ENCODE measurements at places on chromosomes 16 and 17. TPM values are rescaled to one million over a fixed set of nuclear protein-coding genes. Genes with fewer than 3 reads are reported as not detected.
A peak's percentile ranks its signal among the peaks of the same experiment; 100 is the strongest.

DNA sequence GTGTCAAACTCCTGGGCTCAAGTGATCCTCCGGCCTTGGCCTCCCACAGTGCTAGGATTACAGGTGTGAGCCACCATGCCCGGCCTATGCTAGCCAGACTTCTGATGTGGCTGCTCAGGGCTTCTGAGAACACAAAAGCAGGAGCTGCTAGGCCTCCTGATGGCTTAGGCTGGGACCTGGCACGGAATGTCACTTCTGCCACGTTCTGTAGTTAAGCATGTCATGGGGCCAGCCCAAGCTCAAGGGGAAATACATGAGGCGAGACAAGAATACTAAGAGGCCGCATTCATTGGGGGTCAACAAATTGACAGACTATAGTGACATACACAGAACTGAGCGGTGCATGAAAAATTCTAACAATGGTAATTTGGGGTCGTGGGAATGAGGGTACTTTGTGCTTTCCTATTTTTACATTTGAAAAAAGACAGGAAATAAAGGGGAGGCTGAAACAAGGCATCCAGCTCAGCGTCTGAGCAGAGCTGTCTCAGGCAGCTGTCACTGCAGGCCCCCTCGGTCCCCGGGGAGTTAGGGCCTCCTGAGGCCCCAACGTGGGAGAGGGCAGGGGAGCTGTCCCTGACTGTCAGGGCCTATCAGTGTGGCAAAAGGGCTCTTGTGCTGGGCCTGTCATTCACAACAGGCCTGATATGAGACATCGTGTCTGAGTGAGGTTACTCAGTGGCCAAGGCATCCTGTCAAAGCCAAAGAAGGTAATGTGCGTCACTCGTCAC lies 26.4 kb downstream of the CFAP20 start:
- peaks cover 3% of the 10 kb centered on the region for H3K4me1 ChIP-seq
- H3K27ac ChIP-seq = no peak overlapping the region
- no peaks in the 10 kb centered on the region for H3K27me3 ChIP-seq
- no peaks in the 10 kb centered on the region for H3K36me3 ChIP-seq

Gene OTOP3
- not detected for total RNA-seq

DNA sequence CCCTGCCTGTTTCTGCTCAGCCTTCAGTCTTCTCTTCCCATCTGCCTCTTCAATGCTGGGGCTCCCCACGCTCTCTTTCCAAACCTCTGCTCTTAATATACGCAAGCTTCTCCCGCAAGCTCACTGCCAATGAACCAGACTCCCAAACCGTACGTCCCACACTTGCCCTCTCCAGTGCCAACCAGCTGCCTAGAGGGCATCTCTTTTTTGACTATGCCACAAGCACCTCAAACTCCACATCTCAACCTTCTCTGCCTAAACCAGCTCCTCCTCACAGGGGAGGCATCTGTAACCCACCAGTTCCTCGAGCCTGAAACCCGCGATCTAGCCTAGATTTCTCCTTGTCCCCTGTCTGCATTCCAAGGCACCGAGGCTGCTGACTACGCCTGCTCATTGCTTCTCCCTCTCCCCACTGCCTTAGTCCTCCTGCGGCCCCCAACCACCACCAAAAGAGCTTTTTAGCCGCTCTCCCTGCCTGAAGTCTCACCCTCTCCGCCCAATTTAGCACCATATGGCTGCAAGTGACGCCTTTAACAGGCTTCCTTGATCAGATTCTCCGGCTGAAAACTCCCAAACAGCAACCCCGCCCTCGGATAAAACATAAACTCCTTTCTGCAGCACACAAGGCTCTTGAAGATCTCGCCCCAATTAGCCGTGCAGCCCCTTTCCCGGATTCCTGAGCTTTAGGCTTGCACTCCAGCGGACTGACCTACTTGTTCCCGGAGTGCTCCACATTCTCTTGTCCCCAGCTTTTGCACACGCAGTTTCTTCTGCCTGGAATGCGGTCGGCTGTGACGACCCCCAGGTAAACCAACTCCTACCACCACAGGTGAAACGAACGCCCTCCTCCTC lies 1.5 kb downstream of the GGA2 start:
- peak overlapping the region; percentile 90 for H3K27ac ChIP-seq
- H3K4me1 ChIP-seq = peaks cover 57% of the 10 kb centered on the region
- peaks cover 34% of the 10 kb centered on the region for H3K36me3 ChIP-seq
- H3K27me3 ChIP-seq = no peaks in the 10 kb centered on the region
- H3K4me3 ChIP-seq = peak overlapping the region; percentile 91
- no peak for DNase-seq

DNA sequence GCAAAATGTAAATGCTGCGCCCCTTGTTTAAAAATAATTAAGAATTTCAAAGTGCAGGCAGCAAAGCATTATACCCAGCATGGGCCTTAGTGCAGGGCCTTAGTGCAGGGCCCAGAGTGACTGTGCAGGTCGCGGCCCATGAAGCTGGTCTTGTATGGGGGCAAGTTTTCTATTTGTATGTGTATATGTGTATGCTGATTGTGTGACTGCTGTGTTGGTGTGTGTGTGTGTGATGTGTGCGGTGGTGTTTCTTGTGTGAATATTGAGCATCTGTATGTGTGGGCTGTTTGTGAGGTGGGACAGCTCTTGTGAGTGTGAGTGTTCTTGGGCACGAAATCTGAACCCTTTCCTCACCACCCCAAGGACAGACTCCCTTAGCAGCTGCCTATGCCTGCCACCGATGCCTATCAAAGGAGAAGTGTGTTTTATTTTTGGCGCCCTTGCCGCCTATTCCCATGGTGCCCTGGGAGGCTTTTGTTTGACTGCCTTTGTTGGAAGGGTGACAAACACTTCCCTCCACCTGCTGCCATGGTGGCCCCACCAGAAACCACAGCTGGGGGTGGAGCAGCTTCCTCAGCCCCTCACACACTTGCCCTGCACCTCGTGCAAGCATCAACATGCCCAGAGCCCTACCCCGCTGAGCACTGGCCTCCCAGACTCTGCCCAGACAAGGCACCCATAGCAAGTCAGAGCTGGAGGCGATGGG lies 18.0 kb downstream of the CCR7 start:
- H3K27ac ChIP-seq = peak overlapping the region; percentile 30
- DNase-seq = peak; percentile 59
- peaks cover 60% of the 10 kb centered on the region for H3K4me1 ChIP-seq
- peaks cover 24% of the 10 kb centered on the region for H3K36me3 ChIP-seq

DNA sequence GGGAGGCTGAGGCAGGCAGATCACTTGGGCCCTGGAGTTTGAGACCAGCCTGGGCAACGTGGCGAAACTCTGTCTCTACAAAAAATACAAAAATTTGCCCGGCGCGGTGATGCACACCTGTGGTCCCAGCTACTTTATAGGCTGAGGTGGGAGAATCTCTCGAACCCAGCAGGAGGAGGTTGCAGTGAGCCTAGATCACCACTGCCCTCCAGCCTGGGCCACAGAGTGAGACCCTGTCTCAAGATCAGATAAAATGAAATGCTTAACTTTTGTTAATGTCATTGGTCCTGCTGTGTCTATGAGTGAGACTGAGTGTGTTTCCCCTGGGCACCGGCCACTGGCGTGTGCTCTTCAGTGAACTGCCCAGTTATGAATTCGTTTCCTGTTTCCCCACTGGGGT lies 10.5 kb downstream of the FAM234A start:
- peaks cover 5% of the 10 kb centered on the region for H3K4me1 ChIP-seq
- no peaks in the 10 kb centered on the region for H3K27me3 ChIP-seq
- no peak overlapping the region for H3K27ac ChIP-seq
- no peaks in the 10 kb centered on the region for H3K36me3 ChIP-seq
- DNase-seq = no peak

Gene CHAD
- not detected for total RNA-seq

GRCh38 chr16:84360170-84360569 lies 8.2 kb upstream of the ATP2C2 start:
- peak; percentile 53 for DNase-seq
- peak overlapping the region; percentile 72 for H3K27ac ChIP-seq
- peaks cover 5% of the 10 kb centered on the region for H3K27me3 ChIP-seq
- H3K4me1 ChIP-seq = peaks cover 37% of the 10 kb centered on the region
- peak overlapping the region; percentile 17 for H3K4me3 ChIP-seq

DNA sequence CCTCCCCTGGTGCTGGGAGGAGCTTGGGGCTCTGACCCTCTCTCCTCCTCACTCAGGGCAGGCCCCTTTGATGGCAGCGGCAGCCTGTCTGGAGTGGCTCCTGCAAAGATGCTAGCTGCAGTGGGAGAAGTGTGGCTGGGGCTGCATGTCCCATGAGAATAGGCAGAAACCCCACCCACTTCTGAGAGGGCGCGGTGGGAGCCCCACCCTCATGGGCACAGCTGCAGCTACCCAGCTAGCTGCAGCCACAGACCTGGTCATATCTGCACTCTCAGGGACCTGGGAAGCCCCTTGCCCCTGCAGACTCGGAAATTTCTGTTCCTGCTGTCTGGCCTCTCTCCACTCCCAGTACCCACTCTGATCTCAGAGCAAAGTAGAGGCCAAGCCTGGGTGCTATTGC lies 72.2 kb upstream of the BRD7 start:
- no peaks in the 10 kb centered on the region for H3K4me1 ChIP-seq
- H3K27me3 ChIP-seq = peaks cover 6% of the 10 kb centered on the region
- no peak for DNase-seq
- no peak overlapping the region for H3K27ac ChIP-seq
- no peaks in the 10 kb centered on the region for H3K36me3 ChIP-seq
- H3K4me3 ChIP-seq = no peak overlapping the region

Gene HOXB3
- 3.8 TPM for total RNA-seq

GRCh38 chr16:57606847-57607501 lies 21.5 kb upstream of the ADGRG1 start:
- H3K4me3 ChIP-seq = no peak overlapping the region
- H3K4me1 ChIP-seq = peaks cover 68% of the 10 kb centered on the region
- peaks cover 3% of the 10 kb centered on the region for H3K36me3 ChIP-seq
- peaks cover 3% of the 10 kb centered on the region for H3K27me3 ChIP-seq

DNA sequence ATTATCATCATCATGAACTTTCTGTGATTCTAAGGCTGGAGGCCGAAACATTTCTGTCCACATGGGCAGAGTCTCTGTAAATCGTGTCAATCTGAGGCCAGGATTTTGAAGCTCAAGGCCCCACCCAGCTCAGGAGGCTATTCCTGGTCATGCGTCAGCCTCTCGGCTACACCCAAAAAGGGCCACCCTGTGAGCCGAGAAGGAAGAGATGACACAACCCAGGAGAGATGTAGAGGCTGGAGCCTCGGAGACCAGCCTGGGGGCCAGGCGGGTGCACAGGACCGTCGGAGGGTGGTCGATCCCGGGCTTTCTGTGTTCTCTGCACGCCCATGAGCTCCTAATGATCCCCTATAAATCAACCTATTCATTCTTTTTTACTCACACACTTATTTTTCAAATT lies 1.1 kb upstream of the CACNG1 start:
- H3K4me3 ChIP-seq = no peak overlapping the region
- no peaks in the 10 kb centered on the region for H3K4me1 ChIP-seq
- peaks cover 1% of the 10 kb centered on the region for H3K27me3 ChIP-seq

GRCh38 chr16:69410219-69410990 lies 14.0 kb upstream of the CYB5B start:
- no peak for DNase-seq
- H3K4me1 ChIP-seq = peaks cover 12% of the 10 kb centered on the region
- no peaks in the 10 kb centered on the region for H3K27me3 ChIP-seq
- H3K4me3 ChIP-seq = no peak overlapping the region
- H3K27ac ChIP-seq = no peak overlapping the region

GRCh38 chr17:7650509-7651096 lies at the start of gene ATP1B2:
TSS of gene ATP1B2 (plus strand) at chr17:7650926. CDS start at chr17:7651519, 593 bp downstream.
- peaks cover 12% of the 10 kb centered on the region for H3K4me1 ChIP-seq
- no peak within 1 kb of the TSS for H3K27ac ChIP-seq
- peak within 1 kb of the TSS; percentile 78 for H3K4me3 ChIP-seq
- DNase-seq = peak; percentile 62
- H3K36me3 ChIP-seq = no peaks in the 10 kb centered on the region

DNA sequence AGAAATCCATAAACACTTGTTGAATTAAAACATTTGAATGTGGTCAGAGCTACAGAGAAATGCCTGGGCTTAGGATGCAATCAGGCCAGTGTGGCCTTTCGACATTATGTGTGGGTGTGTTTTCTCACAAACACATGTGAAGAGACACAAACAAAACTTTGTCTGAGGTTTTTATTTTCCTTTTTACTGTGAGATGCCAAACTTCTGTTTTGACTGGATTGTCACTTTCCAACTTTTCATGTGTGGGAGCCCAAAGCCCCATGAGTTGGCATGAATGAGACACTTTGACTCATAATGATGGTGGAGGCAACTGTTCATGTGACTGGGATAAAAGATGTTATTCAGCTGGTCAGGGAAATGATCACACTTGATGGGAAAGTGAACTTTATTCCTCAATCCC lies 71.9 kb upstream of the GAS7 start:
- H3K4me1 ChIP-seq = no peaks in the 10 kb centered on the region
- H3K27ac ChIP-seq = no peak overlapping the region
- no peaks in the 10 kb centered on the region for H3K27me3 ChIP-seq
- no peaks in the 10 kb centered on the region for H3K36me3 ChIP-seq
- no peak for DNase-seq
- no peak overlapping the region for H3K4me3 ChIP-seq

DNA sequence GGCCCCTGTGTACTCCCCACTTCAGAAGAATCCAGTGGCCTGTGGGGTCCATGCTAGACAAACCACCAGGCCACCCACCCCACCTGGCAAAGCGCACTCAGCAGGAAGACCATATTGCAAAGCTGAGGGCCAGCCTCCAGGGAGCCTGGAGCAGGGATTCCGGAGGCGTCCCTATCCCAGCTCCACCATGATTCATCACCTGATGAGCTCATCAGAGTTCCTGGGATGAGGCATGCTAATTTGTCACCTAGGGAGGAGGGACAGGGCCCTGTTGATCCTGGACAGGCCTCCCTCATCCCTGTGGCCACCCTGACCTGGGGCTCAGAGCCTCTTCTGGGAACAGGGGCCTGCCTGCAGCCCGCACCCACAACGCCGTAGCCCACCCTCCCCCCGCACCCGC lies 131.6 kb upstream of the PLCG2 start:
- peaks cover 12% of the 10 kb centered on the region for H3K4me1 ChIP-seq
- no peak overlapping the region for H3K4me3 ChIP-seq
- DNase-seq = no peak
- H3K36me3 ChIP-seq = peaks cover 10% of the 10 kb centered on the region

DNA sequence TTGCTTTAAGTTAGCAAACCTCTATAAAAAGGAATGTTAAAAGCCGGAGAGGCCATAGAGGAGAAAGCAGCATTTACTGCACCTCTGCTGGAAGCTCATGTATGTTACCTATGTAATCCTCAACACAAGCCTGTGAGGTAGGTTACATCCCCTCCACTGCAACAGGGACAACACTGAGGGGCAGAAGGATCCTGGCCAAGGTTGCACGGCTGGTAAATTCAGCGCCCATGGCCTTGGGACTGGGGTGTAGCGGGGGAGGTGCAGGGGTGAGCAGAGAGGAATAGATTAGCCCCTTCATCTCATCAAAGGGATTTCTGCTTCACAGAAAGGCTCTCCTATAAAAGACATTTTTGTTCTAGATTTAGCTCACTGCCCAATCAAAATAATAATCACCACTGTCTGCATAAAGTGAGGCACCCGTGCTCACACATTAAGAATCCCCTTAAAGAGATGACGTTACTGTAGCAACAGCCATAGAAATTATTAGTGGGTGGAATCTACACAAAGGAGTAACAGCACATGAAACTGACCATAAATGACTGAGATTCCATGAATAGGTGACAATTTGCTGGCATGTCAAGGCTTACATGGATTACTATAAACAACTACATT lies 3.3 kb downstream of the ZCCHC14 start:
- peaks cover 15% of the 10 kb centered on the region for H3K36me3 ChIP-seq
- peaks cover 15% of the 10 kb centered on the region for H3K27me3 ChIP-seq
- H3K4me1 ChIP-seq = peaks cover 59% of the 10 kb centered on the region
- DNase-seq = no peak
